Activated CD4-positive, alpha-beta memory T cell treated with anti-CD3 and anti-CD28 coated beads, Interleukin-2, amount 10 ng/mL, durations not matched to agents 7 days and 5 days (primary cell): ENCODE measurements at places on chromosomes 7 and 10.

- no peak for DNase-seq
Observed at GRCh38 chr7:94099679-94100078, 95.5 kb upstream of the BET1 start.

GRCh38 chr7:102204212-102204611 is 82.5 kb upstream of the SH2B2 start:
- no peak for DNase-seq

DNA sequence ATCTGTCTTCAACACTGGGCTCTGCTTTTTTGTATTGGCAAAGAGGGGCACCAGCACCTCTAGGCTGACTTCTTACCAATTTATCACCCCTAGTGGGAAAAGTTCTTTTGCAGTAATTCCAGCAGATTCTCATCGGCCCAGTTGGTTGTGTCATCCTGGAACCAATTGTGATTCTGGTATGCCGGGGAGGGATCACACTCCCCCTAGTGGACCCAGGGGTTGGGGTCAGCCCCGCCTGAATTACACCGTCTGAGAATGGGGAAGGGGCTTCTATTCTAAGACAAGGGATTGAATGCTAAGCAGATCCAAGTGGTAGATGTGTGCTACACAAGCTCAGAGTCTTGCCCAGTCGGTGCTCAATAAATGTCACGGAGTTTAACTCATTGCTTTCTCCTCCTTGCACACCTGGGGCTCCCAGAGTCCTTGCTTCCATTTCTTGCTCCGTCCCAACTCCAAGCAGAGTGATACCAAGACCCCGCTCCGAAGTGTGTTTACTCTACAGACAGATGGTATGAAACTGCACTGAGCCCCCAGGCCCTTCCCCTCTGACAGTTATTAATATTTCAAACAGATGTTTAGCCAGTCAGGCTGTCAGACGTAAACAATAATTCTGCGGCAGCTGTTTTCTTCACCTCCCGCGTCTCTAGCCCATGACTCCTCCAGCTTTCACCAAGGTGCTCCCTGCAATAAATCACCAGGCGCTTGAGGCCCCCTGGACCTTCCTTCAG is 71.9 kb downstream of the C10orf105 start:
- DNase-seq: no peak

DNA sequence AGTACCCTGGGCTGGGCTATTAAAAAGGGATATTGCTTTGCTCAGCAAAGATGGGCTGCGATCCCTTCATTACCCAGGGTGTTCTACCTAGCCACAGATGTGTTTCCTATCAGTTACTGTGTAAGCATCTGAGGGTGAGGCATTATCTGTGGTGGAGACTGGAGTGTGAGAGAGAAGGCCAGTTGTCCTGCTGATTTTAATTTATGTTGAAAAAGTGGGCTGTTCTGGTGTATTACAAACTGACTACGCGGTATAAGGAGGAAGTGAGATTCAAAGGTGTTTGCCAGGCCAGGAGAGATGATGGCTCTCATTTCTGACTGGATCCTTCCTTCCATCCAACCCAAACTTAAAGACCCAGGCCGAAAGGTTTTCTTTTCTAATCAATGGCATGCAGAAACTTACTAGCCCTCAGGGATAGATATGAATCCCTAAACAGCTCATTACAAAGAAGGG is 7.6 kb downstream of the TCF7L2 start:
- DNase-seq: no peak

DNA sequence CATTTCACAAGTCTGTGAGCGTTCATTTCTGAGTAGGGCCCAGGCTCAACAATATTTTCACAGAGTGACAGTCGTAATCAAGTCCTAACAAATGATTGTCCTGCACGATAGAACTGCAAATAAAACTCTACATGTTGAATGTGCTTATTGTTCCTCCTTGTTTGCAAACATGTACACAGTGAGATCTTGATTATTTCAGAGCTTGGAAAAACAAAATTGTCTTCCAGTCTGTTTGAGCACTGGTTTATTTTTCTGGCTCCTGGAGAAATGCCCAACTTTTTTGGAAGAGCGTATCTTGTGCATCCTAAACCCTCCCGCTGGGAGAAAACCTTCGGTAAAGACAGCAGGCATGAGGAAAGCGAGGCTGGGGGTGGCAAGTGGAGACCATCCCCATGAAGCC is 91.1 kb downstream of the TEX36 start:
- DNase-seq: no peak

DNA sequence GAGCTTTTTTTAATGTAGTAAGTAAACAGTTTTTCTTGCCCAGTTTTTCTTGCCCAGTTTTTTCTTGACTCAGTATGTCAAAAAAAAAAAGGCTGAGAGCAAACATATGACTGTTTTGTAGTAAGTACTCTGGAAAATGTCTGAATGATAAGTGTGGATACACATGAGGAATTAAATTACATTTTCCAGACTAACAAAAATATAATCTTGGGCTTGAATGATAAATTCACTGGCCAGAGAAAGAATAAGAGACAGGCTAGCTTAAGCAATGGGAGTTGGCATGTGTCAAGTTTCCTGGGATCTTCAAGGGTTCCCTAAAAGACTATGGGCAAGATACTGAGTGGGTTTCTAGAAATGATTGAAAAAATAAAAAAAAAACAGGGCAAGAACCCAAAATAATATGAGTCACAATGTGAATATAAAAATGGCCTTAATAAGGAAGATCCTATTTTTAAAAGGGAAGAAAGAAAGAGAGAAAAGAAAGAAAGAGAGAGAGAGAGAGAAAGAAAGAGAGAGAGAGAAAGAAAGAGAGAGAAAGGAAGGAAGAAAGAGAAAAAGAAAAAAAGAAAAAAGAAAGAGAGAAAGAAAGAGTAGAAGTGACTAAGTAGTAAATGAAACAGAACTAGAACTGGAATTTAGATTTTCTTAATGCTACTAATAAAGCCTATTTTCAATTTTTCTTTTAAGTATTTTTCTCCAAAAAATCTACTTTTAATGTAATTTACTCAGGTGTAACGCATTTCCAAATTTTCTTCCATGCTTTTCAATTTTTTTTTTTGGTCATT is 60.2 kb downstream of the TFPI2 start:
- DNase-seq: no peak

DNA sequence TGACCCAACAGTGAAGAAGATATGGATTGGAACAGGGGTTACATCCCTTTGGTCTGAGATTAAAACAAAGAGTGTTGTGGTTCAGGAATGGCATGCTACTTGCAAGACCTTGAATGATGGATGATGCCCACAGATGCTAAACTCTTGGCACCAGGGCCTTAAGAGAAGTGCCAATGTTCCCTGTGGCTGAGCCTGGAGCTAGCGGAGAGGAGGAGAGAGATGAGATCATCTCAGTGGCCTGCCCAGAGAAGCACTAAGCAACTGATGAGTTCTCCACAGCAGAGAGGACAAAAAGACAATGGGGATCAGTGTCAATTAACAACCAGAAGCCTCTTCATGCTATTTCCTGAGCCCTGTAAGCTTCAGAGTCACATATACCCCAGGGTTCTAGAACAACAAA is 97.8 kb downstream of the ELAPOR2 start:
- DNase-seq: no peak
